CD4-positive, alpha-beta T cell treated with Interleukin-10 for 1 hour (primary cell): ENCODE measurements at places on chromosomes 12 and 14.

GRCh38 chr12:65522956-65523860 is 244.7 kb downstream of the MSRB3 start:
- no peak for DNase-seq

DNA sequence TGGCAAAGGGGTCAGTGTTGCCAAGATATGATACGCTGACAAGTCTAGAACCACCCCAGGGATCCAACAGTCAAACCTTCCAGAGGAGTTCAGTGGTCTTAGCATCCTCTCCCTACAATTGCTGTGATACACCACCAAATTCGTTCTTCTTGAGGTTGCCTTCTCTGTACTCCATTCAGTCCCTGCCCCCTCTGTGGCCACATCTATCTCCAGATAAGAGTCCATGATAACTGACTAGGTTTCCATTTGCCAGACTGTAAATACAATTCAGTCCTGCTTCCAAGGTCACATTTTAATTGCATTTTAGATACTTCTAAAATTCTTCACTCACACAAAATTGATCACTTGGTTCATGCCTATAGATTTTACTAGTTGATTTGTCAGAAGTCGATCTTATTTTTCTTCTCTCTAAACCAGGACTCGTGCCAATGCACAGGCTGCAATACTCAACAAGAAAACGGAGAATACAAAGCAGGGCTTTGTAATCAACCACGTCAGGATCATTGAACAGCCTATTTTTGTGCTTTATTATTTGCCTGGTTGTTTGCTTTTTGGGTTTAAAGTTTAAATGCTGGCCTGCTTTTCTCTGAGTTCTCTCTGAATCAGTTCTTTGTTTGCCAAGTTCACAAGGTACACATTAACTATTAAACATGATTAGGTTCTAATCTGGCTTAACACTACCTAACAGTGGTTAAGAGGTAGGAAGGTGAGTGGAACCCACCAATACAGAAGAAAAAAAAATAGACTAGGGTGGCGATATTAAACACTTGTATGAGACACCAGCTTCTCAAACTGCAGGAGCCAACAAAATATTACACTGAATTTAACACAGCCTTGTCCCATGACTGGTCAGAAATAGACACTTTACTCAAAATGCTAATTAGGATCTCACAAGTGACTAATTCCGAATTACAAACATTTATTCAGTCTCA is 5.3 kb upstream of the TSPAN8 start:
- no peak for DNase-seq

DNA sequence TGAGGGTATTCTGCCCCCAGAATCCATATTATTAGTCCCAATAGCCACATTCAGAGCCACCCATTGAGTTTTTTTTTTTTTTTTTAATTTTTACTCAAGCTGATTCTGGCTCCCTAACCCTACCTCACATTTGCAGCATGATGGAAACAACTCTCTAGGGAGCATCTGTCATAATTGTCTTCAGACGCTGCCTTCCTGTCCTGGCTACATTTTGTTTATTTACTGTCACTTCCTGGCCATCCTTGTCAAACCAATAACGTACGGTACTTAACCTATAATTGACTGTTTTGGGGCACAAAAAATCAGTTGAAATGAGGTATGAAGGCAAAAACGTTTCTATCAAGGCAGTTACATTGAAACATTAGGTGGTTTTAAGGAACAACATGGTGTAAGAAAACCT is 2.1 kb downstream of the GLIPR1 start:
- DNase-seq = peak; percentile 70

GRCh38 chr14:42187846-42188245 is 581.2 kb downstream of the LRFN5 start:
- DNase-seq = no peak

- no peak for DNase-seq
Measured at GRCh38 chr12:127494961-127495915, 771.7 kb upstream of the TMEM132C start.

- DNase-seq = no peak
Measured at GRCh38 chr12:84484798-84485197, 427.8 kb downstream of the SLC6A15 start.

DNA sequence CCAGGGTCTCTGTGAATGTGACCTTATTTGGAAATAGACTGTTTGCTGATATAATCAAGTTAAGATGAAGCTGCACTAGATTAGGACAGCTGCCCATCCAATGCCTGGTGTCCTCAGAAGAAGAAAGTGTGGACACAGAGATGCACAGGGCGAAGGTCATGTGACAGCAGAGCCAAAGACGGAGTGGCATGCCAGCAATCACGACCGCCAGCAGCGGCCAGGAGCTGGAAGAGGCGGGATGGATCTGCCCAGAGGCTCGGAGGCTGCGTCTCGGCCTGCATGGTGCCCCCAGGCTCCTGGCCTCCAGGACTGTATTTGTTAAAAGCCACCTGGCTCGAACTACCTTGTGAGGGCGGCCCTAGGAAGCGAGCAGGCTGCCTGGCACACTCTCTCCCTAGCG is 76.5 kb downstream of the RFLNA start:
- DNase-seq = no peak

- DNase-seq = no peak
Measured at GRCh38 chr14:81326451-81326850, 73.7 kb downstream of the STON2 start.

DNA sequence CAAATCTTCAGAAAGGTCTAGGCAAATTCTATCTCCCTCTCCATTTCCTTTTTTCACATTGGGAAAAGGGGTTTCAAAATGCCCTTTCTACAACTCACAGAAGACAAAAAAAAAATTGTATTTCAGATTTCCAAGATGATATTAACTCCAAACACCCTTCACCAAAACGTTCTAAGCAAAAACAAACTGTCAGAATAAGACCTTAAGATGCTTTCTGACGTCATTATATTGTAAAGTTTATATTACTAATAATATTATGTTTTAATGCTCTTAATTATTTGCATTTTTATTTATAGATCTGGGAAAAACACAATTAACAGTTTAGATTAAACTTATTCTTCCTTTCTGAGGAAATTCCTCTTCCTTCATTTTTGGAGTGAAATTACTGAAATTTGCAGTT is 624.2 kb downstream of the GALC start:
- DNase-seq = no peak

DNA sequence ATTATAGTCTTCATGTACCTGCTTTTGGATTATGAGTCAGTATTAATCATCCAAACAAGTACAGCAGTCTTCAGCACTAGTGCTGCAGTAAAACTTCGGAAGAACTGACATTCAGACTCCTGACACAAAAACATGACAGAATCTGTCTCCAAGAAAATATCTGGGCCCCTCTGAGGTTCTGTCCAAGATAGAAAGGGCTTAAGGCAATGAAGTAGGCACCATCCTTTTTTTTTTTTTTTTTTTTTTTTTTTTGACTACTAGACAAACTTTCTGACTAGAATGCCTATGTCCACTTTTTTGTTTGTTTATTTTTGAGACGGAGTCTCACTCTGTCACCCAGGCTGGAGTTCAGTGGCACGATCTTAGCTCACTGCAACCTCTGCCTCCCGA is 112.5 kb downstream of the MED13L start:
- DNase-seq = no peak

DNA sequence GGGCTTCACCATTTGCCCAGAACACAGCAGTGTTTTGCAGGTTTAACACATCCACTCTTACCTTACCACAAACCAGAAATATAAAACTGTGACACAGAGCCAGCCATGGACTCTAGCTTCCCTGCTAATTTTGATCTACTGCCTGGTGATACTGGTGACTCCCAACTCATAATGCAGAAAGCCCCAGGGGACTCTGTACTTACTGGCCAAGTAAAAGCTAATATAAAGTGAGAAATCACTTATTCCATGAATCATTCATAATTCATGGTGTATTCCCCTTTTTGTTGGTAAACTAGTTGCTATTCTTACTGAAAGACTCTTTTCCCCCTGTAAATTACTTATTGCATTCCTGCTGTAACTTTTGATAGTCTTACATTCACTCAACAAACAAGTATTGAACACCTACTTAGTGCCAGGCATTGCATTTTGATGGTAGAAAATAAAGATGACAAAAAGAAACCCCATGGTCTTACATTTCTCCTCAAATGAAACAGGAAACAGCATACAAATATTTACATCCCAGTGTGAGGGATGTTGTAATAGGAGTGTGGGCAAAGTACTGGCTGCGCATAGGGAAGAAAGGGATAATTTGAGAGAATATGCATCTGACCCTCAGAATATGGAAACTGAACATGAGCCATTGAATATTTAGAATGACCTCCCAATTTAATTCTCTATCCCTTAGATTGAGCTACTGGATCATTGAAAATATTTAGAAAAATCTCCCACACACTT is 279.6 kb downstream of the PDZRN4 start:
- DNase-seq = no peak
